Activated CD8-positive, alpha-beta memory T cell treated with anti-CD3 and anti-CD28 coated beads, Interleukin-2, amount 10 ng/mL, durations not matched to agents 7 days and 5 days (primary cell): ENCODE measurements at places on chromosomes 3 and 15.

- DNase-seq: no peak
Observed at GRCh38 chr3:37662785-37663184, 198.9 kb upstream of the CTDSPL start.

DNA sequence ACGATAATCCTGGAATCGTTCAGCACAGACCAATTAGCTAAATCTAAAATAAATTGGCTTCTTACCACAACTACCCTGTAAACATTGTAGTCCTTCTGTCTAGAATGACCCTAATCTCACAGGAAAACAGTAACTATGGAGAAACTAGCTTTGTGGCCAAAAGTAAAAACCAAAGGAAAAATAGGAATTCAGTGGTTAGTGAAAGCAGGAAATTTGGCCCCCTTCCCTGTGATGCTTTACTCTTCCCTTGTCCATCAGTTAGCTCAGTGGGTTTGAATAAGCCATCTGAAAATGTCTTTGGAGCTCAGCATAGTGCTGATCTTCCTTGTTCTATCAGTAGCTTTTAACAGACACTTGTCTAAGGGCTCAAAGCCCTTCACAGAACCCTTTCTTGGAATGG is 1.6 kb downstream of the NMD3 start:
- no peak for DNase-seq

- no peak for DNase-seq
Observed at GRCh38 chr15:96322536-96323318, 7.8 kb upstream of the NR2F2 start.

- no peak for DNase-seq
Observed at GRCh38 chr15:68629519-68630210, 50.9 kb downstream of the CORO2B start.

GRCh38 chr3:123229145-123229544 is 27.4 kb downstream of the SEC22A start:
- no peak for DNase-seq

GRCh38 chr15:64807051-64807749 is 18.2 kb downstream of the PIF1 start:
- no peak for DNase-seq

DNA sequence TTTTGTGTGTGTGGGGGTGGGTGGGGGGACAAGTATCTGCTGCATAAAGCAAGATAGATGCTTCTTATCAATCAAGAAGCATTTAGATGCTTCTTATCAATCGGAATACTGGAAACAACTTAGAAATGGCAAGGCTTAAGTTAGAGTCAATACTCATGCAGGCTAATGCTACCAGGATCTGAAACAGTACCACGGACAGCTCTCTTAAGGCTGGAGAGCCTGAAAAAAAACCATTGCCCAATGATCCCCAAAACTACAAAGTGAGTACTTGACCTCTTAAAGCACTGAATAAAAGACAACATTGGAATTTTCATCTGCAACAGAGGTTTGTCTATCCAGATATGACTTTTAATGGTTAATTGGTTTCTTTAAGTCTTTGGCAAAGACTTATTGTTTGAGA is 262.3 kb downstream of the GAP43 start:
- DNase-seq: no peak

DNA sequence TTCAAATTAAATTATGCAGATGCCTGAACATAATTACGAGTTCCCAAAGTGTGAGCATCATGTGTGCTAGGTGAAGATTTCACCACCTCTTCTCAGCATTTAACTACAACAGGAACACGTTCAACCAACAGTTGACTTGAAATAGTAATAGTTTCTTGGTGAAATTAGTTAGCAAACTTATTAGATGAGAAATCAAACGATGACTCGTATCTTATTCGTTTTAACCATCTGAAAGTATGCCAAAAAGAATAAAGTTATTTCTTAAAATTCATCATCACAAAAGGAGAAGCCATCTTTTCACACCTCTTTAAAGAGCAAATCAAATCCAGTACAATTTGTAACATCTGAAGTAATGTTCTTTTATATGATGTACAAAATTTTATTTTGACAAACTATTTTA is 2.3 kb downstream of the BNC1 start:
- DNase-seq: no peak

DNA sequence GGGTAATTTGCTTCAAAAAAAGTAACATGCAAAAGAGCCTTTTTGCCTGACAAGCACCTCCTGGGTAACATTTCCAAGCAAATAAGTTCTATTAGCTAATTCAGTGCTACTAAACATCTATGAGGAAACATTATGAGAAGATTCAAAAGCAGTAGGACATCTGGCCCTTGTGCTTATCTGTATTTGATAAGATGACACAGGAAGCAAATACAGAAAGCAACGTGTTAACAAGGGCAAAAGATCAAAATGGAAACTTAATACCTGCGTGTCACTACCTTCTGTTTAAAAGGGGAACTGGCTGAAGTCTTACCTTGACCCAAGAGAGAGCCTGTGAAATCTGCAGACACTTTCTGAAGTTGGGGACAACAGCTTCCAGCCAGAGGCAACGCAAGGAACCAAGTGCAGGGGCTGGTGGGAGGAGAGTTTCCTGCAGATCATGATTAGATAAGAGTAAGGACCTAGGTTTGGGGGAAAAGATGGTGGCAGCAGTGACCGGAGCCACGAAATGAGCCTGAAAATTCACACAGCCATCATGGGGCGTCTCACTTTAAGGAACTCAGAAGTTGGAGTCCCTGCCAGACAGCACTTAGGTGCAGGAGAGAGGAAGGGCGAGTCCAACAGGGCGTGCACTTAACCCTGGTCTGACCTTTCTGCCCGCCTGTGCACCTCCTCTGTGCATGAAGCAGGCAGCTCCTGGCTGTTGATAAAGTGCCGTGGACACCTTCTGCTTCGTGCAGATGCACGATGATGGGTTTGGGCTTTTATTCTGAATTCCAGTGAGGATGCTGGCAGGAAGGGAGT is 153.6 kb upstream of the BHLHE40 start:
- no peak for DNase-seq

- no peak for DNase-seq
Observed at GRCh38 chr3:135917076-135917475, 48.5 kb upstream of the PPP2R3A start.

DNA sequence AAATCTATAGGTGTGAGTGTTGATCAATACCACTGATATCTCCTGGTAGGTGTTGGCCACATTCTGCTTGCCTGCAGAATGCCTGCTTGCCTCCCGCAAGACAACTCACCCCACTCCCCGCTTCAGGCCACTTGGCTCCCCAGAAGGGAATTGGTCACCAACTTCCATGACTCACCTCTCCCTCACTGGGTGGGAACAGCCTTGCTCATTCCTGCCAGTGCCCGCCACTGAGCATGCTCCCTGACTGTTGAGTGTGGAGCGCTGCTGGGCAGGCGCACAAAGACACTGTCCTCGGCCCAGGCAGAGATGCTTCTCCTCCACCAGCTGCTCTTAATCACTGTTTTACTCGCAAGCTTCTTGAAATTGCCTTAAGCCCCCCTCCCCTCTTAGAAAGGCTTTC is 57.3 kb upstream of the PPP2R3A start:
- DNase-seq: no peak

- no peak for DNase-seq
Observed at GRCh38 chr3:110133971-110134370, 796.6 kb upstream of the DPPA4 start.

DNA sequence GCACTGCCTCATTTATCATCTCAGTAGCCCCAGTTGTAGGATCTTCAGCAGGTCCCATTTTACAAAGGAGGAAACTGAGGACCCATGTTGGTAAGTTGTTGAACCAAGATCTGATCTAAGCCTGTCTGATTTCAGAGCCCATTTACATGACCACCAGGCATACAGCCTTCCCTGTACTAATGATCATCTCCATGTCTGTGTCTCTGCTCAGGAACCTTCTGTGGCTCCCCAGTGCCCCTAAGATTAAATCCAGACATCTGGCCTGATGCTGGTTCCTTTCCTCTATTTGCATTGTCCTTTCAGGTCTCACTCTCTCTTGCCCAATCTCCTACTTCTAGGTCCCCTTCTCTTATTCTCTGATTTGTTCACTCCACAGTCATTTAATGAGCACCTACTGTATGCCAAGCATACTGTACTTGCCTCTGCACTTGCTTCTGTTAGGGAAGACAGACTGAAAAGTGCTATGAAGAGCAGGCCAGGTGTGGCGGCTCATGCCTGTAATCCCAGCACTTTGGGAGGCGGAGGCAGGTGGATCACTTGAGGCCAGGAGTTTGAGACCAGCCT is 32.4 kb downstream of the ATP2B2 start:
- DNase-seq: no peak

- no peak for DNase-seq
Observed at GRCh38 chr3:117671722-117672318, 962.2 kb downstream of the TUSC7 start.

DNA sequence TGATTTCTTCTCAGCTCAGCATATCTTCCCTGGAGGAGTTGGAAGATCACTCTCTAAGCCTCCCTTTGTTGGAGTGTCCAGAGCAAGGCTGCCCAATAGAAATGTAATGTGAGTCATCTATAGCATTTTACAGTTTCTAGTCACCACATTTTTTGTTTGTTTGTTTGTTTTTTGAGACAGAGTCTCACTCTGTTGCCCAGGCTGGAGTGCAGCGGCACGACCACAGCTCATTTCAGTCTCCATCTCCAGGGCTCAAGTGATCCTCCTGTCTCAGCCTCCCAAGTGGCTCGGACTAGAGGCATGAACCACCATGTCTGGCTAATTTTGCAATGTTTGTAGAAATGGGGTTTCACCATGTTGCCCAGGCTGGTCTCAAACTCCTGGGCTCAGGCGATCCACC is 21.3 kb downstream of the KLHL6 start:
- no peak for DNase-seq

GRCh38 chr3:49172551-49173041 is 1.2 kb downstream of the KLHDC8B start:
- DNase-seq: no peak

DNA sequence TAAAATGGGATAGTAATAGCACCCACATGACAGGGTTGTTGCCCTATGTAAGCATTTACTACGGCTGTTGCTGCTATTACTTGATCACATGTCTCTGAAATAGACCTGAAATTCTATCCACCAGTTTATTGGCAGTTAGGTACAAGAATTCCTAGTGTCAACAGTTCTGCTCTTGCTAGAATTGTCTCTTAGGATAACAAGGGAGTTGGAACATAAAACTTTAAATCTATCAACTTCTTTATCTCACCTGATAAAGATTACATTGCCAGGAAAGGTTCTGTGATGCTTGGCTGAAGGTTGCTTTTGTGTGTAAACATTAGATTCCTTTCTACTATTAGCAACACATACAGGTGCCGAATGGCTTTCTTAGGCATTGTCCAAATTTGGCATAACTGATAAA is 38.7 kb downstream of the ATP13A4 start:
- DNase-seq: no peak

- DNase-seq: no peak
Observed at GRCh38 chr3:189143771-189144170, 28.0 kb upstream of the TPRG1 start.

DNA sequence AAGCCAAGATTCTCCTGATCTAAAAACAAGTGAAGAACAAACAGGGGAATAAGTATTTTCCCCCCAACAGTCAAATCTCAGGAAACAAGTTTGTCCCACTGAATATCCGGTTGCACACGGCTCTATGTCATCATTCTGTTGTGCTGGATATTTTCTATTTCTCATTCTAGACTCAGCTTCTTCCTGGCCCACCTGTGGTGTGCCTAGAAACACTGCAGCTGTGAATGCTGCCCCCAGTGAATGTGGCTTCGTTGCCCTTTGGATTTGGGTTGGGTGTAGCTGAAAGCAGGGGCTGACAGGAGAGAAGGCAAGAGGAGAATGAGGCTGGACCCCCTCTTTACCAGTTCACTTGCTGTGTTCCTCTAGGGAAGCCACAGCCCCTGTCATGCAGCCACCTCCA is 181.2 kb upstream of the PROK2 start:
- no peak for DNase-seq

GRCh38 chr3:129958755-129959154 is 15.8 kb upstream of the TRH start:
- DNase-seq: no peak

DNA sequence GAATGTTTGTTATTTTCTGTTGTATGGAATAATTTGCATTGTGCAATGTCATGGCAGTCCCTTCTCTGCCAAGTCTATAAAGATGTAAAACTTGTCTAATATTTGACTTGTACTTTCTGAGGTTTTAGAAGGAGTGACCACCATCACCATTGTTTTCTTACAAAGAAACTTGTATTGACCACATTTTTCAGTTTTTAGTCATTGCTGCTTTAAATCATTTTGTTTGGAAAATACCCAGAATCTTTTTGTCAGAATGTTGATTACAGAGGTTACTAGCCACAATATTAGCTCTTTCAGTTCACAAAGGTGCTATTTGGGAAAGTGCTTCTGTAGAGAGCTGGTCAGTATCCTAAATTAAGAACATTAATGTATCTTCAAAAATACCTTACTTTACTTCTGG is 532.4 kb upstream of the GBE1 start:
- no peak for DNase-seq

GRCh38 chr3:183310936-183311335 is 57.9 kb downstream of the B3GNT5 start:
- DNase-seq: no peak

- no peak for DNase-seq
Observed at GRCh38 chr15:62369454-62369853, 204.4 kb upstream of the C2CD4B start.
